ENCODE measurements at places on chromosomes 7 and 10.

GRCh38 chr7:64463636-64464375 is 99.1 kb downstream of the ZNF680 start:
- DNase-seq = peak; percentile 85

- no peak for DNase-seq
Observed at GRCh38 chr10:125451319-125451718, 231.6 kb downstream of the TEX36 start.

- no peak for DNase-seq
Observed at GRCh38 chr10:24590697-24591457, 132.8 kb downstream of the ARHGAP21 start.

DNA sequence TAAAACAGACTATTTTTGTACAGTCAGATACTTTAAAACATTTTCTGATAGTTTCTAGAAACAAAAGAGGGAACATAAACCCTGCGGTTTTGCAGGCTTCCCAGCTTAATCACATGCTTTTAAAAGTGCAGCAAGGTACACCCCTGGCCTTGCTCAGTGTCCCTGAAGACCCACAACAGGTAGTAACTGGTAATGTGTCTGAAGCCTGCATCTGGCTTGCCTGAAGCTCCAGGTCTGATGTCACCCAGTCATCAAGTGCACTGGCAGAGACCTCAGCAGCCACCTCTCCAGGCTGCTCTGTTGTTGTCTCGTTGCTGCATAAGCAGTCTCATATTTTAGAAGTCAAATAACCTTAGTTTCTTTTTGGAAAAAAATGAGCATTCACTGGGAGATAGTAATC is 376.1 kb upstream of the MTPN start:
- no peak for DNase-seq

- no peak for DNase-seq
Observed at GRCh38 chr7:22876986-22877729, 54.5 kb upstream of the TOMM7 start.

DNA sequence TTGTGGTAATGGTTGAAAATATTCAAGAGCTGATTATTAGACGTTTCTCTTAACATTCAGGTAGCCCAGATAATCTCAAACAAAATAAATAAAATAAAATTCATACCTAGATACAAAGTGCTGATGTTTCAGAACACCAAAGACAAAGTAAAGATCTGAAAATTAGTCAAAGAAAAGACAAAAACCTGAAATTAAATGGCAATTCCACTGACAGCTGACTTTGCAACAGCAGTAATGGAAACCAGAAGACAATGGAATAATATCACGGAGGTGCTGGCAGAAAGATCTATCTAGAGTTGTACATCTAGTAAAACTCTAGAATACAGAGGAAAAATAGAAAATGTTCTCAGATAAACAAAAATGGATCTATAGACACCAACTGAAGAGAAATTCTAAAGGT is 58.0 kb upstream of the IKZF1 start:
- no peak for DNase-seq

DNA sequence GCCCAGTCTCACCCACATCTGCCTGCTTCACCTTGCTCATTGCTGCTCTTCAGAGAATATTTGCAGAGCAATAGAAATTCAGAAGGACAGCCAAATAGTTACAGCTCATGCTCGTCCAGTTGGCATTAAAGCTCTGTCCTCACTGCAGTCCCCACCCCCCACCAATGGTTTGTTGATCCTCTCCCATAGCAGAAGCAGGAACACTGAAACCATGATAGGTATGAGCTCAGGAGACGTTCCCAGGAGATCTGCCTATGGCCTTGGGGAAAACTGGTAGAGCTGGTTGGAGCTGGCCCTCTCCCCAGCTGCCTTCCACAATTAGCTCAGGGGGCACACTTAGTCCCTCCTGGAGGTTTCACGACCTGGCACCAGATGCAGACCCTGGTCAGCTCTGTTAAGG is 68.6 kb upstream of the KMT2C start:
- no peak for DNase-seq

GRCh38 chr10:71232089-71232998 is 20.0 kb downstream of the UNC5B start:
- DNase-seq = peak; percentile 99

GRCh38 chr7:70572571-70572970 is 559.4 kb upstream of the GALNT17 start:
- DNase-seq = no peak

- no peak for DNase-seq
Observed at GRCh38 chr10:16119445-16119844, 259.1 kb upstream of the MINDY3 start.

GRCh38 chr7:150756858-150757257 is 19.6 kb downstream of the GIMAP5 start:
- peak; percentile 58 for DNase-seq

GRCh38 chr10:114899982-114900381 is 38.0 kb upstream of the TRUB1 start:
- no peak for DNase-seq

DNA sequence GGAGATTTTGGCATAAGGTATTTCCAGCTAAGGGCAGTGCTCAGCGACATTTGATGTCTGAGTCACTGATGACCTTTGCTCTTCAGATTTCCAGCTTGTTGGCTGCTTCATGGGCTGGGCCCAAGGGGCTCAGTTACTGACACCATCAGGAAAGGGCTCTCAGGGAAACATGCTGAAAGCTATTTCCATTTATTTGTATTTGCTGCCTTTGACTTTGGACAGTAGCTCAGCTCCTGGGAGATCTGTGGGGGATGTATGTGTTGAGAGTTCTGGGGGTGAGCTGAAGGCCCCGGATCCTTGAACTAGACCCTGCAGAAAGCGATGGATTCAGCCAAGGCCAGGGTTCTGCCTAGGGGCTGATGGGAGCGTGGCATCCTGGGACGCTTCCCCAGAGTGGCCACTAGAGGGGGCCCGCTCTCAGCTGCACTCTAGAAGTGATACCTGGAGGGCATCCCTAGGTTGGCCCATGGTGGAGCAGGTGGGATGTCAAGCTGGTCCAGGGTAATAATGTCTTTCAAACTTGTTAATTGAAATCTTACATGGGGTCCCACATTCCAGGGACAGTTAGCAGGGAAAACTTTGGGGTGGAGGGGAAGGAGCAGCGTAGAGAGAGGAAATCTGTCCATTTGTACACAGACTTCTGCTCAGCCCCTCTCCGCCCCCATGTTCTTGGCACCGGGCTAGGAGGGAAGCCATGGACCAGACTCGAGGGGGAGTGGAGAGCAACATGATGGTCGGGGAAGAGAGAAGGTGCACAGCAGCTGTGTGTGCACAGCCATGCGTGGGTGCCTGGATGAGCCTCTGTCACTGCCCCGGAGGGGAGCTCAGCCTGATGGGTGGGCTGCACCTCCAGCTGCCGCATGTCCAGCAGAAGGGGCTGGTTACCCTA is 3.0 kb upstream of the BTBD16 start:
- peak; percentile 18 for DNase-seq

DNA sequence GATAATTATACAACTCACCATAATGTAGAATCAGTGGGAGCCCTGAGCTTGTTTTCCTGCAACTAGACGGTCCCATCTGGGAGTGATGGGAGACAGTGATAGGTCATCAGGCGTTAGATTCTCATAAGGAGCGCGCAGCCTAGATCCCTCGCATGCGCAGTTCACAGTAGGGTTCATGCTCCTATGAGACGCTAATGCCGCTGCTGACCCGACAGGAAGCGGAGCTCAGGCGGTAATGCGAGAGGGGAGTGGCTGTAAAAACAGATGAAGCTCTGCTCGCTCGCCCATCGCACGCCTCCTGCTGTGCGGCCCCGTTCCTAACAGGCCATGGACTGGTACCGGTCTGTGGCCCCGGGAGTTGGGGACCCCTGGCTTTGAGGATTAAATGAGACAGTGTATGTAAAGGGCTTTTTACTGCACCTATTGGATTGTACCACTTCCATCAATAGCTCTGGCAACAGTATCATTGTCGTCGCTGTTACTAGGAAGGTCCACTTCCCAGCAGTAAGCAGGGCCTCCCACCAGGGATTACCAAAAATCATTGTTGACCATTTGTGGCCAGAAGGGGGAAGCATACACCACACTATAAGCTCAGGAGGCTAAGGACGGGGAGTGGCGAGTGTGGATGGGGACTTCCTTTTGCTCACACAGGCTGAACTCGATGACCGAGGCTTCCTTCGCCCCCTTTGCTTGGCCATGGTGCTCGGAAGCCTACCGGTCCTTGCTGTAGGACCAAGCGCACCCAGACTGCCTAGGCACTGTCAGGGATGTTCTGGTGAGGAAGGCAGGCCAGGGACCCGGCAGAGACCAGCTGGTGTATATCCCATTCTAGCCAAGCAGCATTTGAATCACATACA is 26.4 kb downstream of the AKR1B1 start:
- DNase-seq = peak; percentile 97

- no peak for DNase-seq
Observed at GRCh38 chr7:5094641-5095040, 49.0 kb downstream of the RBAK start.

GRCh38 chr10:33706191-33706590 is 371.7 kb upstream of the NRP1 start:
- no peak for DNase-seq

DNA sequence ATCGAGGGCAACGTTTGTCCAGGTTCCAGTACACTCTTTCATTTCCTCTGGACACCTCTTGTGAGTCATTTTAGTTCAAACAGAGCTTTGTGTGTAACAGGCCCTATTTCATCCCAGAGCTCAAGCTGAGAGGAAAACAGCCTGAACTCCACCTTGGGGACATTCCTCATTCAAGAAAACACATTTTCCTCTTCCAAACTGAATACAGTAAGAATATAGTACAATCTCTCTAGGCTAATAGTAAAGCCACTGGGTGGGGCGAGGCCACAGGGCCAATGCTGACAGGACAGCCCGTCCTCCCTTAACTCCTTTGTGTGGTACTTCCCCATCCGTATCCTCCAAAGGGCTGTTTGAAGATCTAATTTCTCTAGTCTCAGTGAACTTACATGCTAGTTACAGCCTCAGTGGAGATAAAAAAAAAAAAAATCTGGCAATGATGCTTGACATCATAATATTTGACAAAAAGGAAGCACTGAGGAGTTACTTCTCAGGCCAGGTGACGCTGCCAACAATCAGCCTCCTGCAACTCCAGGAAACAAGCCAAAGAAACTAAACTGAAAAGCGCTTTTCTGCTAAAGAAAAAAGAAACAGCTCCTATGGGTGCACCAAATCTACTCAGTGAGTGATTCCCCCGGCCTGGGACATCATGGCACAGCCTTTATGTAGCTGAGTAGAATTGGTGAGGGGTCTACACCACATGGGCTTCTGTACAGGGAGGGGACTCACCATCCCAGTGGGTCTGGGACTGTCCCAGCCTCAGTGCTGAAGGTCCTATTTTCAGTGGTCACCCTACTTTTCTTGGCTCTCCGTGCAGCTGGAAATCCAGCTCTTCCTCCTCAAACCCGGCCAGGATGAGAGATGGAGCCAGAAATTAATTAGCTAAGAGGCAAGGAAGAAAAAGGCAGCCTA is 238.2 kb upstream of the NEBL start:
- DNase-seq = peak; percentile 51

DNA sequence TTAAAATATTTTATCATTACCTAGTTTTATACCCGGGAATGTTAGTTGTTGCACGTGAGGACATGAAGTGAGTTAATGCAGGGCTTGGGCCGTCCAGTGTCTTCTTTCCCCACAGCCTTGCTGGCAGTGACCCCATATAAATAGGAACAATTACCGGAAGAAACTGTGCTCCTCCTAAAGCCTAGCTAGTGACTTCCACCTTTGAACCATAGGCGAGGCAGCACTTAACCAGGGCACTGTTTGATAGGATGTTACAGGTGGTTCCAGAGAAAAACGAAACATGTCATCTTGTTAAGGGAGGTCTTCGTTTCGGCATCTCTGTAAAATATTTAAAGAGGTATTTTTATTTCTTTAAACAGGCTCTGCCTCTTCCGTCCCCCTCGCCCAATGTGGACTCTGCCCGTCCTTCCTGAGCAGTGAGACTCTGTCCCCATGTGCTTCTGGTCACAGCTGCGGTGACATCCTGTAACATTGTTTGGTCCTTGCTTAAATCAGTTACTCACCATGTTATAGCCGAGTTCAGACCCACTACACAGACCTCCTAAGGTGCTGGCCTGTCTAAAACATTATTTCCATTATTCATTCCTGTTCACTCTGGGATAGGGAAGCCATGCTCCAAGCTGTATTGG is 145.6 kb downstream of the MGMT start:
- DNase-seq = no peak

- DNase-seq = no peak
Observed at GRCh38 chr10:118499186-118499585, 96.3 kb downstream of the PRLHR start.

GRCh38 chr7:10706875-10707493 is 266.7 kb upstream of the PHF14 start:
- DNase-seq = peak; percentile 11

DNA sequence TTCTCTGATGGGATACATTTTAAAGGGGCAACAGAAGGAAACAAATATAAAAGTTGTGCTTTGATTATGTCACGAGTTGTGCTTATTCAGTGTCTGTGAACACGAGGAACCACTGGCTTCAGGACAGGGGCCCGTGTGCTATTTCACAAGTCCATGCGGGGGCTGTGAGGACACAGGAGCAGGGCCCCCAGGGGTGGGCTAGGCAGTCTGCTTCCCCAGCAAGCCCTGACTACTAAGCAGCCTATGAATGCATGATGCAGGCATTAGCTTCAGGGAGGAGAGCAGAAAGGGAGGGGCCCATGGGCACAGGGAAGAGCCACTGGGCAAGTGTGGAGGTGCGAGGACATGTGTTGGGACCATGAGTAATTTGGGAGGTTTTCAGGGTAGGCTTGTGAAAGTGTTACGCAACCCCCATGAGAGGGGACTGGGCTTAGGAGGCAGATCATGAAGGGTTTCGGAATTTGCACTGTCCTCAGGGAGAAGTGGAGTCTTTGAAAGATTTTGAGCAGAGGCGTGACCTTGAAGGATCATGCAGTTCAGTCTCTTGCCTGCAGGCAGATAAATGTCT is 424.9 kb downstream of the CALN1 start:
- DNase-seq = no peak

GRCh38 chr7:539731-540411 is 20.2 kb upstream of the PDGFA start:
- DNase-seq = no peak

- DNase-seq = no peak
Observed at GRCh38 chr7:45347804-45348203, 190.2 kb downstream of the RAMP3 start.

DNA sequence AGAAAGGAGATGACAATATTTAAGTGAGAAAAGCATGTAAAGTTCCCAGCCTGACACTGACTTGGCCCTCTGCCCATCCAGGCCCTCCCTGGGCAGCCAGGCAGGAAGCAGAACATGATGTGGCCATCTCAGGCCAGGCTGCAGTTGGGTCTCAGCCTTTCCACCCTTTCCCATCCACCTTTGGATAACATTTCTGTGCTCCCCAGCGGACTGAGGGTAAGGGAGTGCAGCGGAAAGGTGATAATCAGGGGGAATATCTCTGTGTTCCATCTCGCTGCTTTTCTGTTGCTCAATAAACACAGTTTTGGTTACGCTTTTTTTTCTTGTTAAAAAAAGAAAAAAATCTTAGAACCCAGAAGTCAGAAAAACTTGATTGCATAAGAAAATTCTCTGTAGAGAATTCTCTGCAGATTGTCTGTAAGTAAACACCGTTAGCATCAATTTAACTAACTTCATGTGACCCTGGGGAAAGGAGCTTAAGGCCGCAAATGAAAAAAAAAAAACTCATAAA is 37.2 kb upstream of the TARP start:
- DNase-seq = peak; percentile 45

GRCh38 chr10:69571618-69572158 is 1.5 kb downstream of the NEUROG3 start:
- no peak for DNase-seq

- no peak for DNase-seq
Observed at GRCh38 chr7:107161415-107161814, 7.4 kb upstream of the HBP1 start.
